ENCODE measurements at places on chromosomes 4 and X.

GRCh38 chr4:73984736-73985527 is 3.1 kb downstream of the PPBP start:
- no peak for DNase-seq

DNA sequence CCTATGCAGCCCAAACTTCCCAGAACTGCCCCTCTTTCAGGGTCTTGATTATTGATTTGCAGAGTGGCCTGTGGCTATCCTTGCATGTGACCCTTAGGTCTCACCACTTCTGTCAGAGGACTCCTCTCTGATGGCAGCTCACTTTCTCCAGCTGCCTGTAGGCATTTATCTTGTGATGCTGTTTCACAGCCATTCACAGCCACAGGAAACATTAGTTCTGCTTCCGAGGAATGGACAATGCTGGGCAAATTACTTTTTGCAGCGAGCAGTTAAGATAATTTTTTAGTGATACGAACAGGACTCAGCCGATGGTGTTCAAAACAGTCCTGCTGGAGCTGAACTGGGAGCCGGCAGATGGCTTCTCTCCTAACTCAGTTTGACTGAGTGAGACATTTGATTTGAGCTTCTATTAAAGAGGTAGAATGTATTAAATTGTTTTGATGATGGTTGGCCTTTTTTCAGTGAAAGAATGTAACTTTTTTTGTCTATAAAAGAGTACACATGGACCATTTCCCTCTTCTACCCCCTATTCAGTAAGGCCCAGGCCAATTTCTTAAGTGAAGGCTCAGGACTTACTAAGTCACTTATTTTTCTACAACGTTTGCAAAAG is 58.4 kb upstream of the TMEM150C start:
- no peak for DNase-seq

- DNase-seq, result no peak
Observed at GRCh38 chr4:2249526-2250356, 7.8 kb upstream of the HAUS3 start.

DNA sequence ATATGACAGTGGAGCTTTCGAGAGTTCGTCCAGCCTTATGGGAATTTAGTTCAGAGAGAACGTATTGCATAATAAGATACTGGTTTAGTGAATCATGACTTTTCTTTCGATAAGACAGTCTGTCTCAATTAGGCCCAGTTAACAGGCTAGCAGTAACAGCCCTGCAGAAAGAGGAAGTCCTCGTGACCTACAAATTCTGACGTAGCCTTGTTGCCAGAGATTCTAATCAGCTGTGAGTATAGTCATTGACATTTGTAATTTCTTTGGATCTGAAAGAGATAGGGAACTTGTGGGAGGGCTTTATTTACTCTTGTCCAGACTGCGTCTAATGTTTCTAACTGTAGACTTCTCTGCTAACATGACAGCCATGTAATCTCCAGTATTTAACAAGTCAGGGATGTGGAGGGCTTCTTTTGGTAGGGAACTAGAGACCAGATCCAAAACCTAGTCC is 15.8 kb downstream of the ART3 start:
- peak; percentile 26 for DNase-seq

DNA sequence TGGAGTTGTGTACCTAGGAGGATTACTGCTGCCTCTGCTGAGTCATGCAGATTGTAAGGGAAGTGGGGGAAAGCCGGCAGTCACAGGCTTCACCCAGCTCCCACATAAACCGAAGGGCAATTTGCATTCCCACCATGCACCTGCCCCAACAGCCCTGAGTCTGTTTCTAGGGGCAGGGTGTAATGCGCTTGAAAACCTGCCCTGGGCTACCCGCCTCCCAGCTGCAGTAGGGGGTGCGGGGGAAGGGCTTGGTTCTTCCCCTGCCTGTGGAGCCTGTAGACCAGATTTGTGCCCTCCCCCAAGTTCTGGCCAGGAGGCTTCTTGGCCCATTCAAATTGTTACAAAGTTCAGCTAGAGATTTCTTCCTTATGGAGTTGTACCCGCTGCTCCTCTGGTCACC is 269.2 kb upstream of the DDX53 start:
- no peak for DNase-seq

- peak; percentile 78 for DNase-seq
Observed at GRCh38 chr4:7759216-7759615, 180.4 kb downstream of the AFAP1 start.

DNA sequence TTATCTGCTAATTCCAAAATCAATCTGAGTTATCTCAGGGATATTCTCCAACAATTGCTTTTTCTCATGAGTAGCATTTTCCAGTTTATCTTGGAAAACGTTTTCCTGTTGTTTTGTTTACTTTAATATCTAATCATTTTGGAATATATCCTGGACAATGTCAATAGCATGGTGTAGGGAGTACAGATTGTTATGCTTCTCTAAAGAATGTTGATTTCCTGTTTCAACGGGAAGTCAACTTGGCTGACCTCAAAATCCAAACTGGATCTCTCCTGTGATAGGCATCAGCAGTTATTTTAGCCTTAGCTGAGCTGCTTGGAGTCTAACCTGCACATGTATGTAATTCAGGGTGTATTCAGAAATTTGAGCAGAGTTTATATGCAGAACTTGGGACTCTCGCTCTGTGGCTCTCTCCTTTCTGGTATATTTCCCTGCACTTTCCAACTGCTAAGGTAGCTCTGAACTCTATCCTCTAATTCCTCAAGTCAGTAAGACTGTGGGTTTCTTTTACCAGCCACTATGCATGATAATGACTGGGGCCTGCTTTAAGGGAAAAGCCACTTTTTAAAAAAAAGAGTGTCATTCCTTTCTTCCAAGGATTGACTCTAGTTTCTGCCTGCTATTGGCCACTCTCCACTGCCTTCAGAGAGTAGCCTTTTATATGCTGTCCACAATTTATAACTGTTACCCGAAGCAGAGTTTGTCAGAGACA is 7.7 kb downstream of the PRSS48 start:
- no peak for DNase-seq

DNA sequence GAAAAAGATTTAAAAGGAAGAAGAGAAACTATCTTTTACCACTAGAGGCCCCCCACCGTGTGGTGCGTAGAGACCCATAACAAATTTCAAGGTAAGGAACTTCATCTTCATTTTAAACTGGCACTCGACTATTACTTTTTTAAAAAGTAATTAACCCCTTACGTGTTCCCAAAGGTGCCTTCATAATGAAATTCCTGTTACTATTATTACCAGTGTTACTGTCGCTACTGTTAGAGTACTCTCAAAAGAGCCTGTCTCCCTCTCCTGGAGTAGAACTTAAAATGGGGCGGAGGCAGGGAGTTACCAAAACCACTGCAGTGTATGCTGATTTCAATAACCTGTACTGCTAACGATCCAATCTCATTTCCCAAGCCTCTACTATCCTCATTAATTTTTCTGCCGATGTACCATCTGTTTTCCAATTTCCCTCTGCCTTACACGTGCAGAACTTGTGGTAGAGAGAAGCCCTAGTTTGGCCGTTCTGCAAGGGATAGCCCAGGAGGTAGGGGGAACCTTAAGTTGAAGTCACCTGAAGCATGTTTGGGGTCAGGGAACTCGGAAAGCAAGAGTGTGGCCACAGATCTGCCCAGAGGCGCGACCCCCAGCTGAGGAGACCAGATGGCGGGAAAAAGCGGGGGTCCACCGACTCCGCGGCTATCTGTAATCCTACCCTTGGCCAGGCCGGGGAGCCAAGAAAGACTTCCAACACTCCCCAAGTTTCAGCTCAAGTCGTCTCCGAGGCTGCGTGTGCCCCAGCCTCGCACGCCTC is 720 bp upstream of the STK26 start:
- peak; percentile 24 for DNase-seq

DNA sequence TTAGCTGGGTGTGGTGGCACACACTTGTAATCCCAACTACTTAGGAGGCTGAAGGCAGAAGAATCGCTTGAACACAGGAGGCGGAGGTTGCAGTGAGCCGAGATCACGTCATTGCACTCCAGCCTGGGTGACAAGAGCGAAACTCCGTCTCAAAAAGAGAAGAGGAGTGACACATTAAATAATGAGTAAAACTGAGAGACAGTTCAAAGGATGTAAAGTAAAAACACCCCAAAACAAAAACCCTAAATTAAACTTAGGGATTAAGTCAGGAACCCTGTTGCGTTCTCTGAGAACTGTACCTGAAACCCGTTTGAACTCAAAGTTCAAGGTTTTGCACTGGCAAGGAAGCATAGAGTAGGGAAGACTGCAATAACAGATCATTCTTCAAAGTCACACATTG is 141.7 kb downstream of the BRWD3 start:
- DNase-seq, result peak; percentile 66

DNA sequence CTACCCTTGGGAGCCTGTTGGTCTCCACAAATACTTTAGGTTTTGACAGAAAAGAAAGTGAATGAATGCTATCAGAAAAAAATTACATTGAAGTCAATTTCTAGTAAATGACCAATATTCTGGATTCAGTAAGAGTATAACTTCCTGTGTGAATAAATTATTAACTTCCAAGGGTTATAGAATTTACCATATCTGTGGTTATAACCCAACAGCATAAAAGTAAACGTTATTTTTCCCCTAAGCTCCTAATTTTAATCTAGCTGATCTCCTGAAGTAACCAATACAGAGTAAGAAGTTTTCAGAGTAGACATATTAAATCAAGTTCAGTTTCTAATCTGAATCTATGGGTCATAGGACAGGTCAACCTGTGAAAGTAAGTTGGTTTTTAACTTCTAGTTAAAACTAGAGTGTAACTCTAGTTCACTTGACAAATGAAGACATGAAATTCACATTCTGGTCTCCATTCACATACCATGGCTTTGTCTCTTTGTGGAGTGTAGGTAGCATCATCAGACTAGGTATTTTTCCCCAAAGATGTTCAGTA is 22.8 kb downstream of the DTHD1 start:
- DNase-seq, result no peak

DNA sequence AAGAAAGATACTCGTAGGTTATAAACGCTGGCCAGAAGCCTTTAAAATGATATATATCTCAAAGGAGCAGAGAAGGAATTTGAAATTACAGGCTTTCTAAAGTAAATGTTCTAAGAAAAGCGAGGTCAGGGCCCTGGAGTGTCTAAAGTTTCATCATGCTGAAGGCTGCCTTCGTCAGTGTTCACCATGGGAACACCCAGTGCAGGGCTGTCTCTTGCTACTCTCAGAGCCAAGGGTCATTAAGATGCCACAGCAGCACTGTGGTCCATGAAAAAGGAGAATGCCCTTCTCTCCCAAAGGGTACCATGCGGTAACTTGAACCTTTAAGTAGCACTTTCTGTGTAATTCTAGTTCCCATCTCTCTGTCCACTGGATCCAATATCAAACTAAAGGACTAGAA is 174.5 kb upstream of the NWD2 start:
- DNase-seq, result no peak

- no peak for DNase-seq
Observed at GRCh38 chrX:133980406-133980805, 5.0 kb downstream of the GPC3 start.

DNA sequence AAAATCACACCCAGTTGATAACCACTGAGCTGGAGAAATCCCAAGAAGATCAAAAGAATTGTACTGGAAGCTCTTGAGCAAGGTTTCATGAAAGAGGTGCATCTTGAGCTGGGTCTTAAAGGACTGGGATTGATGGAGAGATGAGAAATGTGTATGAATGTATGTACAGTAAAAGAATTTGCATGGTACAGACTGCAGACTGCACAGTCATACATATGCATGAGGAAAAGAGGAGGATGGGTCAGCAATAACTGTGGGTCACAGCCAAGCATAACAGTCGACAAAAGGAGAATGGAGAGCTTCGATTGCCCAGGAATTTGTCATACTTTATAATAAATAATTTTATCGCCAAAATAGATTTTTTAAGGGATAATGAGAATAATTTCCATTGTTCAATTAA is 4.8 kb upstream of the RELL1 start:
- DNase-seq, result no peak

GRCh38 chr4:107834241-107834794 is 9.6 kb downstream of the SGMS2 start:
- no peak for DNase-seq
